ENCODE measurements at places on chromosomes 13 and 19.

DNA sequence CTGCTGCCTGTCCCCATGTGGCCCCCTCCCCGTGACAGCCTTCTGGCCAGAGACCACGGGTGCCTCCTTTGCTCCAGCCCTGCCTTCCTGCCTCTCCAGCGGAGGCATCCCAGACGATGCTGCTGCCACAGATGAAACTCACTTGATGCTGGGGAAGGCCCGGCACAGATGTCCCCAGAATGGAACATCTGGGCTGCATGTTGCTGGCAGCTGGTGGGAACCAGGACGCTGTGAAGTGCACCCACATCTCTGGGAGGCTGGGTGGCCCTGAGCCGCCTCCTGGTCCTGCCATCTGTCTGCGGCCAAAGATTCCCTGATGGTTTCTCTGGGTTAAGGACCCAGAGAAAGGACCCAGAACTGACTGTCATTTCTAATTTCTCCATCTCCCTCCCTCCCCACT is 51.9 kb upstream of the PTPRS start:
- DNase-seq: no peak

DNA sequence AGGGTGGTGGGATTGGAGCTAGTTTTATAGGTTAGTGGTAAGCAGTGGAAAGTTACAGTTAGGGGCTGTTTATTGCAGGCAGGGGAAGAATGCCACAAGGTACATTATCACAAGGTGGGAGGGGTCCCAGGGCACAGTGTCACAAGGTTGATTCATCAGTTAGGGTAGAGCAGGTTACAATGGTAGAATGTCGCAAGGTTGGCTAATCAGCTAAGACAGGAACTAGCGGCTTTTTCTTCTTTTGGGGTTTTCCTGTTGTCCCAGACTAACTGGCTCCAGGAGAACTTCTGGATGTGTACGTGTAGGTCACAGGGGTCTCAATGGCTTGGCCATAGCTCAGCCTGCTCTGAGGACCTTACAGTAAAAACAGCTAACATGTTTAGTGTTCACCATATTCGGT is 1221.1 kb downstream of the SLITRK1 start:
- DNase-seq: no peak

GRCh38 chr19:56858026-56858425 is 17.5 kb upstream of the PEG3 start:
- DNase-seq: no peak

- no peak for DNase-seq
Observed at GRCh38 chr13:43387880-43388279, 364.5 kb downstream of the DNAJC15 start.

GRCh38 chr13:20672772-20673171 is 30.7 kb upstream of the IL17D start:
- DNase-seq: no peak

- no peak for DNase-seq
Observed at GRCh38 chr19:12864143-12864542, 17.1 kb downstream of the DNASE2 start.

- no peak for DNase-seq
Observed at GRCh38 chr19:18420930-18421329, 1.7 kb downstream of the SSBP4 start.

- no peak for DNase-seq
Observed at GRCh38 chr13:100476963-100477362, 111.6 kb downstream of the GGACT start.

GRCh38 chr13:51270623-51271415 is 48.6 kb downstream of the FAM124A start:
- no peak for DNase-seq

GRCh38 chr13:94712812-94713560 is 641 bp upstream of the SOX21 start:
- no peak for DNase-seq

GRCh38 chr13:112177450-112178288 is 110.7 kb downstream of the SOX1 start:
- no peak for DNase-seq

DNA sequence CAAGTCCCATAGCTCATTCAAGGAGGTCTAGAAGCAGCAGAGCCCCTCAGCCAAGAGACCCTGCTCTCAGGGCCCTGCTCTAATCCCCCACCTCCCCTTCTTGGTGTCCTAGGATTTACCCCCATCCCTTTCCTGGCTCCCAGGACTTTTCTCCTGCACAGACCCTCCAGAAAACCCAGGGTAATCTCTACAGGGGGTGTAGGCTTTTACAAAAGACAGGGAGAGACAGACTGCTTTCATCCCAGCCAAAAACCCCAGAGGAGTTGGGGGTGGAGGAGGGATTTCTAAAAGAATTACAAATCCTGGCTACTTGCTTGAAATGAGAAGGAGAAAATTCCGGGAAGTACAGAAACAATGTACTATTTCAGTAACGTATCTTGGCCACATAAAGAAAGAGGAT is 133.3 kb downstream of the TNFSF13B start:
- DNase-seq: no peak

GRCh38 chr19:39405958-39406655 is 540 bp upstream of the ZFP36 start:
- DNase-seq: peak; percentile 75

- no peak for DNase-seq
Observed at GRCh38 chr13:22218797-22219196, 547.9 kb downstream of the FGF9 start.

- no peak for DNase-seq
Observed at GRCh38 chr19:41691268-41691970, 3.3 kb upstream of the CEACAM7 start.

DNA sequence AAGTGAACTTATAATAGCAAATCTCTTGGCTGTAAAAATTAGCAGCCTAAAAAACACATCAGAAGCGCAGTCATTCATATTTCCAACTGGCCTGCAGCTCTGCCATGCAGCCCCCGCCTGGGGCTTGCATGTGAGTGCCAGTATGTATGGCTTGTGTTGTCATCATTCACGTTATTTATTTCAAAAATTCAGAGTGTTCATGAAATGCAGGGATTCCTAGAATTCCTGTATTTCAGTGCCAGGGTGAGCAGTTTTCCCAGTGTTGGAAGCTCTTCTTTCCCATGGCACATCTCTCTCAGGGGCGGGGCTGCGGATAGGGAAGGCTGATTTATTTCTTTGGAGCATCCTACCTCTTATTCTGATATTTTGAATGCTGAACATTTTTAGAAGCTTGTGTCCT is 234.6 kb downstream of the FGF9 start:
- no peak for DNase-seq

- no peak for DNase-seq
Observed at GRCh38 chr19:13884726-13885591, 8.0 kb downstream of the NANOS3 start.
